Osteocyte (in vitro differentiated cells): ENCODE measurements at places on chromosomes 16 and 17. TPM values are rescaled to one million over a fixed set of nuclear protein-coding genes. Genes with fewer than 3 reads are reported as not detected.

Gene OR3A2
- not detected in 2 replicates for total RNA-seq

- no peak for DNase-seq
These were observed 8.5 kb downstream of the HS3ST3A1 start for GRCh38 chr17:13593021-13593751.

DNA sequence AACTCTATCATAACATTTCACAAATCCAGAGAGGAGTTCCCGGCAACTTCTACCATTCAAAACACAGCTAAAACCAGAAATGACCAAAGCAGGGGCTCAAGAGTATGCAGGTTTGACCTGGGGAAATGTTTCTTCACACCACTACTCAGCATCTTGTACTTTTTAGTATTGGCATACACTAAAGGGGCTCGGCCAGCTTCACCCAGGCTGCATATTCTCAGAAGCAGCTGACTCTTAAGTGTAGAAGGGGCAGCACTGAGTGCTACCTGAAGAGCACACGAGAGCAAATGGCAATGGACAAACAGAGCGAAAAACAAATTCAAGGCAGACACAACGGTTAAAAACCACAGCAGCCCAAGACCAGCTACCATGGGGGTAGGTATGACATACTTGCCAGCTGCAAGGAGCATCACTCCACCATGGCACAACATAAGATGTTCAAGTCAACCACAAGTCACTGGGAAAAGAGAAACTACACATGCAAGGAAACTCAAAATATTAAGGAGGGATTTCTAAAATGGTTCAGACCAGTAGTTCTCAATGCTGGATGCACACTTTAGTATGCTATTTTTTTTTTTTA is 34.4 kb downstream of the N4BP1 start:
- DNase-seq: no peak

DNA sequence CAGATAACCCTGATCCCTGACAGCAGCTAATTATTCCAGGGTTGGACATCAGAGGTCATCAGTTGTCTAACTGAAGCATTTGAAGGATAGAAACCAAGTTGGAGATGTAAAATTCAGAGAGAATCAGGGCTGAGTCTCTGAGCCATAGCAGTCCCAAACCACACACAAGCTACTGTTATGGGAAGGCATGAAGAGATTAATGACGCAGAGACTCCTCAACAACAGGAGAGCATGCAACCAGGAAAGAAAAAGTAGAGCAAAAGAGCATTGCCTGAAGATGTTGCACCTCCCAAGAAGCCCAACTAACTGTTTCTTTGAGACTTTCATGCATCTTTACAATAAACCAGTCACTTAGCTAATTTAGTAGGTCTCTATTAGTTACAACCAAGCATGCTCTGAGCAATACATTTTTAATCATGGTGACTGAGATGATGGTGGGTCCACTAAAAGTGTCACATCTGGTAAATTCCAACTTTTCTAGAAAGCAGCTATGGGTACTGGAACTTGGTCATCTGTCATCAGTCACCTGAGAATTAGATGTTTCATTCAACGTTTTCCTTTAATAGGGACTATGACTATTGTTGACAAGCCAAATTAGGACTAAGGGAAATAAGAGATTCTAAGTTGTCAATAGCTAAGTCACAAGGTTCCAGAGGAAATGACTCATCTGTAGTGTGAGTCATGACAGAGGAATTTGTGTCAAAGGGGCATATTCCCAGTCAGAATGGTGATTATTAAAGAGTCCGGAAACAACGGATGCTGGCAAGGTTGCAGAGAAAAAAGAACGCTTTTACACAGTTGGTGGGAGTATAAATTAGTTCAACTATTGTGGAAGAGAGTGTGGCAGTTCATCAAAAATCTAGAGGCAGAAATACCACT is 239.8 kb downstream of the CHD9NB start:
- DNase-seq: no peak

DNA sequence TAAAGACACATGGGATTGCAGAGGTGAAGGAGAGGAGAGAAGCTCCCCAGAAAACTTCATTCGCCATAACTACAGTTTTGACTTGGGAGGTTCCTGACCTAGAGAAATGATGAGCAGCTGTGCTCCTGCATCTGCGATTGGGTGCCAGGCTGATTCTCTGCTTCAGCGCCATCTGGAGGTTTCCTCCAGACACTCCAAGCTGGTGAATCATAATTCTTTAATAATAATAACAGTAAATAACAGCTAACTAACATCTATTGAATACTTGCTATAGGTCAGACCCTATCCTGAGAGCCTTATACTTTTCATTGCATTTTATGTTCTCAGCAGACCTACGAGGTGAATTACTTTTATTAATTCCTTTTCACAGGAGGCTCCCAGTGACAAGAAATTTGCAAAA is 575.8 kb downstream of the TOX3 start:
- no peak for DNase-seq

- DNase-seq: no peak
These were observed 19.7 kb downstream of the GOSR2 start for GRCh38 chr17:46942441-46943217.

DNA sequence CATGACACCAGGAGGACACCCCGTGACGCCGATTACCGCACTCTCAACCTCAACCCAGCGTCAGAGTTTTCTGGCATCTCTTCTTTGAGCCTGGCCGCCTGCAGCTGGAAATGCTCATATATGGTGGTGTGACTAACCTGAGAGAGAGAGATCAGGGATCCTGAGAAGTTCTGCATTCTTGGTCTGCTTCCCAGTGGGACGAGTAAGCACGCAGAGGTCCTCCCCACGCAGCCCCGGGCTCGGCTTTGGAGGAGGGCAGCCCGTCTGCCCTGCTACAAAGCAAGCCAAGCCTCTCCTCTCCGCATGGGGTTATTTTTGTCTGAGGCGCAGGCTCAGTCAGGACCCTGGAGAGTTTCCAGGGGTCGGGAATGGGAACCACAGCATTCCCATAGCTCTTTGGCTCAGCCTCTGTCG is 16.5 kb downstream of the CRISPLD2 start:
- peak; percentile 95 for DNase-seq

DNA sequence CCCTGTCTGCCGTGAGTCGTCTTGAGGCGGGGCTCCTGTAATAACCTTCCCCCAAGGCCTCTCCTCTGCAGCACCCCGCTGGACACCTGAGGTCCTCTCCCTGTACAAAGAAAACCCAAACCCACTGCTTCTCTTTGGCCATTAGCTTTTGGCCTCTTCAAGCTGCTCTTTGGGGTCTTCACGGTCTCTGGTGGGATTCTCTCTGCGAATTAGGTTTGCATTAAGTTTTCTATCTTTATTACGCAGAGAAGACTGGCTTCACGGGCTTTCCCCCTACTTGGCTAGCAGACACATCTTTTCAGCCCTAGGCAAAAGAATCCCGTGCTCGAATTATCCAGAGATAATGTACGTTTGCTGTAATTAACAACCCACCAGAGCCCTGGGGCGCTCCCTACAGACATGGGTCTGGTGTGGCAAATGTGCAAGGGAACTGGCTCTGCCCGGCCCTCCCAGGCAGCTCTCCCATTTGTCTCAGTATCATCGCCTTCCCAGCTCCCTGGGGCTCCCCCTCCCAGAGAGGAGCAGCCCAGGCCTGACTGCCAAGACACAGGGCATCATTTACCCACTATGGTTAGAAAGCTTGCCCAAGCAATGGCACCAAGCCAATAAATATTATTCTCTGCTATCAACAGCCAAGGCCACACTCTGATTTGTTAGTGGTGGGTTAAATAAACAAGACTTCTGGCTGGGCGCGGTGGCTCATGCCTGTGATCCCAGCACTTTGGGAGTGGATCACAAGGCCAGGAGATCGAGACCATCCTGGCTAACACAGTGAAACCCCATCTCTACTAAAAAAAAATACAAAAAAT is 24.7 kb upstream of the KLHDC4 start:
- DNase-seq: no peak

- no peak for DNase-seq
These were observed 105.5 kb downstream of the KPNA2 start for GRCh38 chr17:68141050-68141449.

Gene ARL16
- 41.7 and 46.3 TPM in 2 replicates for total RNA-seq

Gene BBS2
- total RNA-seq: 58.7 and 66.0 TPM in 2 replicates

DNA sequence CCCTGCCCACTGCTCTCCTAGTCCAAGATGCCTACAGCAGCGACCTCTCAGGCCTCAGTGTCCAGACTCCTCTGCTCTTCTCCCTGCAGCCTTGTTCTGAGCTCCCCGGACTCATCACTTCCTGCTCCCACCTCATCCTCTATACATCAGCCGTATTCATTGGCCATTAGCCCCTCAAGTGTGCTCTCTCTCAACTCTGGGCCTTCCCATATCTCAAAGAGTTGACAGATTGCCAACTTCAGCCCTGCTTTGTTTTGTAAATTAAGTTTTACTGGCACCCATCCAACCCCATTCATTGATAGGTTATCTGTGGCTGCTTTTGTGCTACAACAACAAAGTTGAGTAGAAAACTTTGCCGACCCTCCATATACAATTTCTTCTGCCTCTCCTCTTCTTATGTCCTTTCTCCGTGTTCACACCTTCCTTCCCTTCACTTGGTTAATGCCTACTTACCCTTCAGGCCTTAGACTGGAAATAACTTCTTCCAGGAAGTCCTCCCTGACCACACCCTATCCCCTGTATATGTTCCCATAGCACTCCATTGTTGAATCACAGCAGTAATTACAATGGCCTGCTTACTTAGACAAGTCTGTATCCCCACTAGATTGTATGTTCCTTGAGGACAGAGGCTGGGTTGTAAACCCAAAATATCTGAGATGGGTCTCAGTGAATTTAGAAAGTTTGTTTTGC is 63.4 kb upstream of the TANC2 start:
- DNase-seq: peak; percentile 13

Gene RNF112
- 0.39 and 0.89 TPM in 2 replicates for total RNA-seq
